Panc1 (cell line): ENCODE measurements at places on chromosomes 5 and 9.

DNA sequence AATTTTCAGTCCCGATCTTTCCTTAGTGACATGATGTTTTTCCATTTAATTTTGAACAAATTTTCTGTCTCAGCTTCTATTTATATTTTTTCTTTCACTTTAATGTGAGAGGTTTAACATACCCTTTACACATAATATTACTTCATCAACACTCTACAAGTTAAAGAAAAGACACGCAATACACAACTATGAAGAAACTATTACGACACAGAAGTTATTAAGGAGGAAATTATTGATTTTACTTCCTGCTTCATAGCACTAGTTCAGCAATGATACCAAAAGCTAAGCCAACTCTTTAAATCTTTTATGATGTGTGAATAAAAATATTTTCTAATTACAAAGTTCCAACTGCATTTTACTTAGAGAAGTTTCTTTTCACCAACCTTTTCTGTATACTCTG lies 432.3 kb upstream of the DAB2 start:
- DNase-seq: no peak

DNA sequence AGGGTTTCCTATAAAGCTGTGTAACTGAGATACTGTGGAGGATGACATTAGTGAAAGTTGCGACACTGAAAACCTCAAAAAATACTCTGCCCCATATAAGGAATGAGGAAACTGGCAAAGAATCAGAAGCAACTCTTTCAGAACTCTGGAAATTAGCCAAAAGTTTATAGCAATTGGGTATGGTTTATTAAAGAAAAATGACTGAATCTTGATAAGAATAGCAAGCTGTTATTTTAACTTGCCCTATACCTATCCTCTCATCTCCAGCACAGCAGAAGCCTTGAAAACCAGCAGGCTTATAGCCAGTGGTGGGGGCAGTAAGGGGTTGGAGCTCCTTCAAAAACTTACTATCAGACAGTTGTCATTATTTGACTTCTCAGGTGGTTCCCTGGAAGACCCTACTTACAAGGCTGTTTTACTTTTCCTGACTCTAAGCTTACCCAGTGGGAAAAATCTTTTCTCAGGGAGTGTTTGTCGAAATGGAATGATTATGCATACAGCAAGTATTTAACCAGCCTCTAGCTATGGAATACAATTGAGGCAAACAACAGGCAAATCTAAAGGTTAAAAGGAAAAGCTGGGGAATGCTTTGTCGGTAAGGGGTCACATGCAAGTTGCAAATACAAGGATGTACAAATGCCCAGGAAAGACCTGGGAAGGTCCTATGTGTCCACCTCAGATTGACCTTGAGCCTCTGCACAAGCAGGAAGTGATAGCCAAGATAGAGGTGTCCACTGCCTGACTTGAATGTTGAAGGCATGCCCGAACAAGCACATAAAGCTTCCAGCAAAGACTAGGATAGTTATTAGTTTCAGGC lies 21.0 kb upstream of the FAM151B start:
- no peak for DNase-seq

GRCh38 chr9:133331221-133331620 lies 4.8 kb downstream of the SURF6 start:
- no peak for DNase-seq

- peak; percentile 15 for DNase-seq
These were observed 41.0 kb downstream of the ESM1 start for GRCh38 chr5:54944364-54944763.

DNA sequence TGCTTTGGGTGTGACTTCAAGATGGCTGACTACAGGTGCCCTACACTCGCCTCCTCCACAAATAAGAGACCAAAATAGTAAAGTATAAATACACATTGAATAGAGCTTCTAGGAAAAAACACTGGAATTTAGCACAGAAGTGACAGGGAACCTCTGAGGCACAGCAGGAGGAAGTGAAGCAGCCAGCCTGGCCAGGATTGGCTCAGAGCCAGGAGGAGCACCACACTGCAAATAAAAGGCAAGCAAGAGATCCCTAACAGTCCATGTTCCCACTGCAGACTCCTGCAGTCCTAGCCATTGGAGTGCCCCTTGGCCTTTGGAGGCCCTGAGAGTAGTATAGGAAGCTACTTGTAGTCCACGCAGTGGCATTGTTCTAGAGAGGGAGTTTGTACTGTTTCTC lies 186.7 kb upstream of the TLX3 start:
- no peak for DNase-seq

- no peak for DNase-seq
These were observed 551.6 kb downstream of the PRDM9 start for GRCh38 chr5:24059006-24059405.

GRCh38 chr5:72438141-72438540 lies 69.1 kb downstream of the ZNF366 start:
- DNase-seq: no peak

- DNase-seq: no peak
These were observed at the start of gene PHF2 for GRCh38 chr9:93576258-93577077. Gene PHF2 (plus strand): TSS chr9:93576584. CDS start chr9:93576774, 190 bp downstream.

DNA sequence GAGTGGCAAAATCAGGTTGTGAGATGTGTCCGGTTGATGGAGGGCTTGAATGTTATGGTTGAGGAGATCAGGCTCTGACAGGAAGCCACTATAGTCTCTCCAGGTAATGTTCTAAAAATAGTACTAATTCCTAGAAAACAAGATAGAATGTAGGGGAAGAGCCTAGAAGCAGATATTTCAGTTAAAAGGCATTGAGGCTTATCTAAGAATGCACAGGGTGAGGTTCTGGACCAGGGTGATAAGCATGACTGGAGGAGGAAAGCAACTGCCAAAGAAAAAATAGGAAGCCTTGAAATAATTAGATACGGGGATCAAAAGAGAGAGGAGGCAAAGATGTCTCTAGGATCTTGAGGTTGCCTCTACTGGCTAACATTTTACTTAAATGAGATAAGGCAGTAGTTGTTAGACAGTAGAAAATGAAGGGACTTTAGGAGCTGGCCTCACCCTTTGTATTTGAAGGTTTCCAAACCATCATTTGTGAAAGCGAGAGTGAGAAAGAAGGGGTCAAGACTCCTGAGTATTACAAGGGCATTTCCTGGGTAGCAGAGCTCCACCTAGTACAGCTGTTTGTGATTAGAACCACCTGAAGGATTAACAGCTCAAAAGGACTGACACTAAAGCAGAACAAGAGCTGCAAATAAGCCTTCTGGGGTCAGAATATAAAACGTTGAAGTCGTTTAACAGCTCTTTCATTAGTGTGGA lies 15.4 kb upstream of the ARL15 start:
- no peak for DNase-seq

DNA sequence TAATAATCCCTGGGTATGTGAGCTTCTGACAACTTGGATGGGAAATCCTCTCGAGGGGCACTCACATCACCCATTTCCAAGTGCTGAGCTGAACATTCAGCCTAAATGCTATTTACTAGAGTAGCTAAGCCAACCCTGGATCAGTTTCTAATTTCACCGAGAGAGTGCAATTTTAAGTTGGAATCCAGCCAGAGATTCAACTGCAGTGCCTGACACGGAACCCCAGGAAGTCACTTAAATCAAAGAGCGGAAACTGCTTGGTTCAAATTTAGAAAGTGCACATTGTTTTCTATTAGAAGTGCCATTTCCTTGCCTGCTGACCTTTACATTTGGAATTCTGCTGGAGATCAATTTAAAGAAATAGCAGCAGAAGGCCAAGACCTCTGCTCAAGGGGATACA lies 8.8 kb downstream of the SPRY4 start:
- no peak for DNase-seq

DNA sequence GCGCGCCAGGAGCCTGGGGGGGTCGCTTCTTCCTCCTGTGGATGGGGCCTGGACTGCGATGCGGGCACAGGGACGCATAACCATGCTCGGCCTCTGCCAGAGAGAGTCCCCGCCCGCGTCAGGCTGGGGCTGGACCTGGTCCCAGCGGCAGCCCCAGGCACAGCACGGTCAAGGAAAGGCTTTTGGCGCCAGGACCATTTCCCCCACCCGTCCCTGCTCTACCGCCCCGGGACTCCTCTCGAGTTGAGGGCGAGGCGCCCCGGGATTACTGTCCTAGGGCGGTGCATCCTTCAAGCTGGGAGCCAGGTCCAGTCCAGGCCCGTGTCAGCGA lies 341 bp downstream of the MXD3 start:
- no peak for DNase-seq

GRCh38 chr9:376115-376514 lies 161.4 kb downstream of the DOCK8 start:
- no peak for DNase-seq

DNA sequence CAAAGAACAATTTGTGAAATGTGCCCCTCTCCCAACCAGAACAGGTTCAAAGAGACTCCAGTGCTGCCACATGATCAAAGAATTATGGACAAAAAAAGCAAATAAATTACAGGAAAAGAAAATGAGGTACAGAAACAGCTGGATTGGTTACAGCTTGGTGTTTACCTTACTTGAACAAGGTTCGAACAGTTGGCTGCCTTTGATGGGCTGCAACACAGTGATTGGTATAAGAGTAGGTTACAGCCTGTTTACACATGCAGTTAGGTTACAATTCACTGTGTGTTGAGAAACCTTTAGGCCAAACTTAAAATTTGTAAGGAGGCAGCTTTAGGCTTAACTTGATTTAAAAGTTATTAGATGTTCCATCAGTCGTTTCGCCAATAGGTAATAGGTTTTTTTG lies 3.4 kb upstream of the MOCS2 start:
- DNase-seq: no peak

DNA sequence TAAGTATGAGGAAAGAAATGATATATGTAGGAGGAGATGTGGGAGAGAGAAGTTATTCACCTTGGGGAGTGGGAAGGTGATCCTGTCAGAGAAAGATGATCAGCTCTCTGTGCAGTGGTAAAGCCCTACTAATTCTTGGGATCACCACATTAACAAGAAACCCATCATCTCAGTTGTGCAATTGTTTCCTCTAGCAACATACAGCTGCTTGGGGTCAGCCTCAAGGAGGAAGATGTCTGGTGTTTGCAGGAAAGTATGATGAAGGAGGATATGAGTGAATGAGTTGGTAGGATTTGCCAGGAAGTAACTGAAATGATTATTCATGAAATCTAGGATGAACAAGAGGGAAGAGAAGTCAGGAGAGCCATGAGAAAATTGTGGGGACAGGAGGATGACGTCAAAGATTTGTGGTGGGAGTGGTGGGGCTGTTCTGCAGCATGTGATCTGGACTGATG lies 50.1 kb downstream of the TNFSF8 start:
- no peak for DNase-seq

DNA sequence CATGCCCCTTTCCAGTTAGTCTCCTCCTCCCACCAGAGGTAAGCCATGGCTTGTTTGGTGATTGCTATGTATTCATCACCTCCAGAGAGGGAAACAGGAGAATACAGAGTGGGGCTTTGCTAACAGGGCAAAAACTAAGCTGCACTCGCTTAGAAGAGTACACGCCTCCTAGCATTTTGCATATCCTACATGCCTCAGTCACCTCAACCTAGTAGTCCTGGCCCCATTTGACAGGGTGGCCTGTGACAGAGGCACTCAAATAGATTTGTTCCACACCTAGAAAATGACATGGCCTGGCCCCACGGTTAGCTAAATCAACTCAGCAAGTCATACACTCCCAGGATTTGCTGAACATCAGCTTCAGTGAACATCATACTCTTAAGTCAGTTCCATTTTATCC lies 90.7 kb downstream of the CYFIP2 start:
- DNase-seq: no peak

DNA sequence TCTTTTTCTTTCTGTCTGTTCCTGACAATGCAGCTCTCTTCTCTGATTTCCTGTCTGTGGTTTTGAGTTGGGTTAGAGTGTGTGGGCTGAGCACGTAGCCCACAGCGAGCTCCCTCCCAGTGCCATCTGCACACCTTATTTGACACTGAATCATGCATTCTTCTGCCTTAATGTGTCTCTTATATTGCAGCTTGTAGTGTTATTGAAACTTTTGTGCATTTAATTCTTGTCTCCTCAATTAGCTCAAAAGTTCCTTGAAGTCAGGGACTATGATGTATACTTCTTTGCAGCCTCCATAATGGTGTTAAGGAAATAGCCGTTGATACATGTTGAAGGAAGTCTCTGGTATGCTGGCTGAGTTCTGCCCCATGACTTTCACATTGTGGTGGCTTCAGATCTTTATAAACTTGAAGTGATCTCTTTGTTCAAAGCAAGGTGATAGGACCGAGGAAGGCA lies 576.2 kb upstream of the CLINT1 start:
- DNase-seq: no peak

DNA sequence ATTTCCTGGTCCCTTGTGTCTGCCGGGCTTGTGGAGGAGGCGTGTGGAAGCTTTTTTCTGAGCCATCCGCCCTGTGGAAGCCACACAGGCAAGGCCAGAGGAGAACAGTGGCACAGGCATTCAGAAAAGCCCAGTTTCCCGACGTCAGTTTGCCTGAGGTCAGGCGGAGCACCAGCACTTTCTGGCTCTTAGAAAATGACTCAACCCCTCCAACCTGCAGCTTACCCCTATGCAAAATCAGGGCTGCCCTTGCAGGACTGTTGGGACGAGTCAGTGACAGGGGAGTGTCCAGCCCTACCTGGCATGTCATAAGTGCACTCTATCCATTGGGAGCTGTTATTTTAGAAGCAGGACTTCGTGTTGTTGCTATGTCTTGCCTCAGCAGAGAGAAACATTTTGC lies 216.0 kb downstream of the NR3C1 start:
- DNase-seq: no peak

- DNase-seq: no peak
These were observed 173.7 kb downstream of the RMI1 start for GRCh38 chr9:84154320-84154719.

GRCh38 chr5:91464886-91465646 lies 81.9 kb upstream of the ARRDC3 start:
- DNase-seq: no peak

DNA sequence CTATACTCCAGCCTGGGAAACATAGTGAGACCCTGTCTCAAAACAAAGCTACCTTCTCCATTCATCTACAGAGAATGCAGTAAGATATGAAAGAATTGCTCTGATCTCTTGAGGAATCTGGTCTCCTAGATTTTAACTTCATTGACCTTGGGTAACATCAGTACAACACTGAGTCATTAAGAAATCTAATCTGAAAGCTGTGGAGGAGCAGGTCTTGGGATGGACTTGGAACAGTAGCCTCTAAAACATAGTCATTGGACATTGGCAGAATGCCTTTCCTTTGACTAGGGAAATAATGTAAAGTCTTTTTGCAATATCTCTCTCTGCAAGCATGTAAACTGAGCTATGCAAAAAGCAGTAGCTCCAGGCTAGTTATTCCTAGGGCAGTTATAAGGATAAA lies 58.1 kb downstream of the KCNN2 start:
- DNase-seq: no peak

- DNase-seq: no peak
These were observed 97.9 kb downstream of the YIPF5 start for GRCh38 chr5:144072518-144072927.

DNA sequence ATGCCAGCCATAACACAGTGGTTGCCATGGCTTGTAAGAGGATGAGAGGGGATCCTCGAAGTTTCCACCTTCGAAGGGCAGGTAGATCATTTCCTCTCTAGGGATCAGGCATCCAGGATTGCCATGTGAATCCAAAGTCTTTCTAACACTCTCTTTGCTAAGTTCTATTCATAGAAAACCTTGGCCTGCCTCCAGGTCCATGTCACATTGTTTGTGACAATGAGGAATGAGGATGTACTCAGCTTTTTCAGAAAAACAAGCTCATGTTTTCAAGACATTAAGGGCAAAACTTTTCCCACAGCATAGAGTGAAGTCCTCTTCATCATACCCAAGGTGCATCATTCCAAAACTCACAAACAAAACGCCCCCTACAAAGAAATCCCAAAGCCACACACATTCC lies 19.6 kb downstream of the ESM1 start:
- DNase-seq: no peak
